ENCODE measurements at places on chromosomes 11 and 22.
A peak's percentile ranks its signal among the peaks of the same experiment; 100 is the strongest.

GRCh38 chr11:7563281-7563680 lies 49.5 kb downstream of the PPFIBP2 start:
- no peak for DNase-seq

DNA sequence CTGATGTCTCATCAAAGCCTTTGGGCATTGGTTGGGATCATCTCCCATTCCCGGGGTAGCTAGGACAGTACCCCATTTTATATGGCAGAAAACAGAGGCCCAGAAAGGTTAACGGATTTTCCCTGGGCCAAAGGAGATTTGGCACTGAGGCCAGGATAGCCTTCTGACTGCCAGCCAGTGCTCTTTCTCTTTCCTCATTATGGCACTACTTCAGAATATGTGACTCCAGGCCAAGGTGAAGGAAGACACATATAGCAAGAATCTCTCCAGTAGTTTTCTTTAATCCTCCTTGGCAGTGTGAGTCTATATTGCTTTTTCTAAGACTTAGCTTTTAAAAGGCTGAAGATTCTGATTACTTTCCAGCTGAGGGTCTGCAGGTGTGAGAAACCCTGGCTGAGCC lies 94.8 kb upstream of the AMOTL1 start:
- DNase-seq: no peak

DNA sequence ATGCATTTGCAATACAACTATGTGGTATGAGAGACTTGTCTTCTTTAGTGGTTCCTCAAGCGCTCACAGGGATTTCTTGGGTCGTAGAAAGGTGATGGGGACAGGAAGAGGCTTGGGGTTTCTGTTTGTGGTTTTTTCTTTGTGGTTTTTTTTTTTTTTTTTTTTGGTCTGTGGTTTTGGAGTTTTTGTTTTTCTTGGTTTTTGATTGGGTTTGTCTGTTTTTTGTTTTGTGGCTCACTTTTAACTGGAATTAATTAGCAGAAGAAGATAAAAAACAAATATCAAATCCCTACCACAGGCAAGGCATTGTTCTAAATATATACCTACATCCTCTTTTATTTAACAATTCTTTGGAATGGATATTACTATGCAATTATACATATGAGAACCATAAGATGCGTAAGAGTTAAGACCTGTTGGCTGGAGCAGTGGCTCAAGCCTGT lies 5.5 kb downstream of the TTC28 start:
- DNase-seq: no peak

- DNase-seq: no peak
Measured at GRCh38 chr22:45009606-45010531, at the start of gene PHF21B. PHF21B (minus strand) TSS chr22:45010005; CDS start chr22:45009549, 456 bp downstream.

- no peak for DNase-seq
Measured at GRCh38 chr22:48065892-48066291, 1303.4 kb downstream of the TBC1D22A start.

DNA sequence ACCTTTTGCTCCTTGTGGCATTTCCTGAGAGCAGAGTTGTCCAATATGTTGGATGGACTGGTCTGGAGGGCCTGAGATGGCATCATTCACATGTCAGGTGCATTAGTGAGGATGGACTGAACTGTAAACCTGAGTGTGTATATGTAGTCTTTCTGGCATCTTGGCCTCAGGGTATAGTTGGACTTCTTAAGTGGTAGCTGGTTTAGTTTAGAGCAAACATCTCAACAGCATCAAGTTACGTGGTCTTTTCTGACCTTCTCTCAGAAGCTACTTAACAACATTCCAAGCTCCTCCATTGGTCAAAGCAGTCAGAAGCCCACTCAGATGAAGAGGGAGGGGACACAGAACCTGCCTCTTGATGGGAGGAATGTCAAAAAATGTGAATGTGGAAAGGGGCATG lies 829.9 kb downstream of the METTL15 start:
- no peak for DNase-seq

DNA sequence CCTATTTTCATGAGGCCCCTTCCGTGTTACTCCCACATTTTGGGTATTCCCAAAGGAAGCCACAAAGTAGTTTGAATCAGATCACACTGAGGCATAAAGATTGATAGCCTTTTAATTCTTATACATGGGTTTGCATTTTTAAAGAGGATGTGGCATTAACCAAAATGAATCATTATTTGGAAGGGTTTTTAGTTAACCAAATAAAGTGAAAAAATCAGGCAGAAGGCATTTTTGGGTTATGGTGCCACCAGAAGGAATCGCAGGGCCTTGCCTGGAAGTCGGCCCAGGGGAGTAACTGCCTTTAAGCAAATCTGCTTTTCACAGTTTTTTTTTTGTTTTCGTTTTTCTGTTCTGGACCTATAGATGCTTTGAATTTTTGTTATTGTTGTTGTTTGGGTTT lies 55.4 kb downstream of the HSD17B12 start:
- no peak for DNase-seq

DNA sequence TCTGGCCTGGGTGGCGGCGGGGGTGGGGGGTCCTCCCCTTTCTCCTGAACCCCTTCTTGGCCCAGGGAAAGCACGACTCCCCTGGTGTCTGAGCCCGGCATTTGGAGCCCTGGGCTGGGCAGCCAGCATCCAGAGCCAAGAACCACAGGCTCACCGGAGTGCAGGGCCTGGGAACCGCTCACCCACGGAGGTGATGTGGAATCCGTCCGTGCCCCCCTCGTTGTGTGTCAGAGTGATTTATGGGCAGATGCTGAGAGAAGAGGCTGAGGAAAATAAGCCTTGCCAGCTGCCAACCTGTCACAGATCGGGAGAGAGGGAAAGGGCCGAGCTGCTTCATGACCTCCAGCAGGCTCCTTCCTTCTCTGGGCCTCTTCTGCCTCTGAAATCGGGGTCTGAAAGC lies 33.7 kb downstream of the WNT11 start:
- DNase-seq: no peak

- DNase-seq: no peak
Measured at GRCh38 chr11:71519546-71519945, 7.5 kb upstream of the KRTAP5-7 start.

DNA sequence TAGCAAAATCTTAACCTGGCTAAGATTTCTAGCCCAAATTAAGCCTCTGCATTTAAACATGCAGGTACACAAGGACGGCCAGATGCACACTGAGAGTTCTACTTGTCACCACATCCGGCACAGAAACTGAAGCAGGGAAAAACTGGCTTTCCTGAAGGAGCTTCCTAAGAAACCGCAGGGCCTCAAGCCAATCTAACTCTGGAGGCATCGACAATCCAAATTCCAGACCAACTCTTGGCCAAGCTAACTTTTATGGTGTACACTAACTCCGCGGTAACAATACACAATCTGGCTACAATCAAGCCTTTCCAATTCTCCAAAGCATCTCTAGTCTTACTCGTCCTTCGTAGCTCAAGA lies 1.2 kb downstream of the MSANTD2 start:
- peak; percentile 60 for DNase-seq

GRCh38 chr11:16289541-16289940 lies 66.8 kb downstream of the SOX6 start:
- DNase-seq: no peak

DNA sequence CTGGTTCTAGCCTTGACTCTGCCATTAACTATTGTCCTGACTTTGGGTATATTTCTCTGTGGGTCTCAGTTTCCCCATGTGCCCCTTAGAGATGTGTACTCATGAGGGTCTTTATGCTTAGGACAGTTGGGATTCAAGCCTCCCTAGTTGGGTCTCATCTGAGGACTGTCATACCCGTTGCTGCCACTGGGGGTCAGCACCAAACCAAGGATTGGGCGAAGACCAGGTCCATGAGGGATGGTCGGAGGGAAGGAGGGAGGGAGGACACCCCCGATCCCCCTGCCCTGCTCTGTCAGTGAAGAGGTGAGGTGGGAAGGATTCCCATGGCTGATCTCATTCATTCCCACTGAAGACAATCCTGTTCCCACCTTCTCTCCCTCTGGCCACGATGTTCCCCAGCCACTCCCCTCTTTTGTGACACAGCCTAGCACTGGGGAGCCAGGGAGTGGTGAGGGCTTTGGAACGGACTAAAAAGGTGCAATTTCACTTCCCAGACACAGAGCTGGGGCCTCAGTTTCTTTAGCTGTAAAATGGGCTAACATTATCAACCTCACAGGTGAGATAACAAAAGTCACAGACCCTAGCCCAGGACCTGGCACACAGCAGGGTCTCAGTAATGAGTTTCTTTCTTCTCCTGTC lies 12.4 kb upstream of the KLHL35 start:
- DNase-seq: no peak

DNA sequence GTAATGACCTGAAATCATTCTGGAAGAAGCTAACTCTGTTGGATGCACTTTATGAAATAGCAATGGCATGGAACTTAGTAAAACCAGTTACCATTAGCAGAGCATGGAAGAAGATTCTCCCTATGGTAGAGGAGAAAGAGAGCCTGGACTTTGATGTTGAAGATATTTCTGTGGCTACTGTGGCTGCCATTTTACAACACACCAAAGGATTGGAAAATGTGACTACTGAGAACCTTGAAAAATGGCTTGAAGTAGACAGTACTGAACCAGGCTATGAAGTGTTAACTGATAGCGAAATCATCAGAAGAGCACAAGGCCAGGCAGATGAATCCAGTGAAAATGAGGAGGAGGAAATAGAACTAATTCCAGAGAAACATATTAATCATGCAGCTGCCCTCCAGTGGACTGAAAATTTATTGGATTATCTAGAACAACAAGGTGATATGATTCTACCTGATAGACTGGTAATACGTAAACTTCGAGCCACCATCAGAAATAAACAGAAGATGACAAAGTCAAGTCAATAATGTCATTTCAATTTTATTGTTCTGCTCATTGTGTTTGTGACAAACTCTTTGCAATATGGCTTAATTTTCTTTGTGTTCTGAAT lies 2.0 kb downstream of the JRKL start:
- DNase-seq: no peak

- no peak for DNase-seq
Measured at GRCh38 chr22:39396797-39397195, 2.8 kb upstream of the TAB1 start.

- DNase-seq: no peak
Measured at GRCh38 chr11:11703885-11704284, 82.1 kb upstream of the GALNT18 start.

DNA sequence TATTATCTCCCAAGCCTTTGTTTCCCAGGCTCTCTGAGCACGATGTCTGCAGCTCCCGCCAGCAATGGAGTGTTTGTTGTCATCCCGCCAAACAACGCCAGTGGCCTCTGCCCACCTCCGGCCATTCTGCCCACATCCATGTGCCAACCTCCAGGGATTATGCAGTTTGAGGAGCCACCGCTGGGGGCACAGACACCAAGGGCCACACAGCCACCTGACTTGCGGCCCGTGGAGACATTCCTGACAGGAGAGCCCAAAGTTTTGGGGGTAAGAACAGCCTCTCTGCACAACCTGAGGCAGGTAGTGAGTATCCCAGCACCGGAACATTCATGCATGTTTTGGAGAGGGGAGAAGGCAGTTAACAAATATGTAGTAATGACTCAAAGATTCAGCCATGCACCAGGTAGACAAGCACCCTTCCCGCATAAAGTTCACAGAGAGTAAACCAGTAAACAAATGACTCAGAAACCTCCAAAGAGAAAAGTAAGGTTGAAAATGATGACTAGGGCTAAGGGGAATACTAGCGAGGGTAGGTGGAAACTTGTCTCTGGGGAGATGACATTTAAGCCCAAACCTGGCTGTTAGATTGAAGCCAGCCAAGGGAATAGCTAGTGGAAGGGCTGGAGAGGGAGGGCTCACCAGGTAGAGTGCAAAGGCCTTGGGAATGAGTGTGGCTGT lies 7.2 kb downstream of the MS4A15 start:
- no peak for DNase-seq

- no peak for DNase-seq
Measured at GRCh38 chr11:86358720-86359119, 16.0 kb upstream of the CCDC81 start.

GRCh38 chr11:12564012-12564411 lies 110.2 kb upstream of the TEAD1 start:
- DNase-seq: no peak

- DNase-seq: no peak
Measured at GRCh38 chr11:117179048-117179999, 781 bp downstream of the SIDT2 start.

DNA sequence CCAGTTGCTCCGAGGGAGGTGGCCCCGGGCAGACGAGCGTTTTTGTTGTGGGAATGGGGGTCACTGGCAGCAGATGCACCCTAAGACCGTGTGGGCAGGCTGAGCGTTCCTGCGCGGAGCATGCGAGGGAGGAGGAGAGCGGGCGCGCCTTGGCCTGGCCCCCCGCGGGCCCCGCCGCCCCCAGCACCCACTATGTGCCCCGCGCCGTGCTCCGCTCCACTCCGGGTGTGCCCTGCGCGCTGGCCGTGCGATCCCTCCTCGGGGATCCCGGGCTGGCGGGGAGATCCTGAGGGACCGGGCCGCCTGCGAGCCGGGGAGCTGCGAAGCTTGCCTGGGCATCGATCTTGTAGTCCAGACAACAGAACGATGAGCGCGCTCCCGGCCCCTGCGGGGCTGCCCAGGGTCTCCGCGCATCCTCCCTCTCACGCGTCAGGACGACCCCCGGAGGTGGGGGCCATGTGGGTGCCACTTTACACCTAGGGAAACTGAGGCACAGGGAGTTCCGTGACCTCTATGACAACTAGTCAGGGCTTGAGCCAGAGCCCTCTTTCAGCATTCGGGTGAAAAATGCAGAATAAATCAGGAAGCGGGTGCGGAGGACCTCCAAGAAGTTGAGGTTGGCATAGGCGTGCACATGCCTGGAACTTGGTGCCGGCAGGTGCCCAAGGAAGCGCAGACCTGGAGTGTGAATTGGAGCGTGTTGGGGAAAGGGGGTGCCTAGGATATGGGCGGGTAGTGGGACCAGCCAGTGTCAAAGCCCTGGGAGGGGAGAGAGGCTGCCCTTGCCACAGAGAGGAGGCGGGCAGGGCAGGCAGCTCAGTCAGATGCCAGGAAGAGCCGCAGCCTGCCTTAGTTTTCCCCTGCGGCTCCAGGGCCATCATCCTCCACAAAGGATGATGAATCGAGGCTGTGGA lies 1.3 kb upstream of the KMT5B start:
- no peak for DNase-seq

GRCh38 chr11:60336767-60337391 lies 9.8 kb downstream of the MS4A6E start:
- no peak for DNase-seq

- no peak for DNase-seq
Measured at GRCh38 chr11:126331286-126331685, 24.2 kb upstream of the ST3GAL4 start.

DNA sequence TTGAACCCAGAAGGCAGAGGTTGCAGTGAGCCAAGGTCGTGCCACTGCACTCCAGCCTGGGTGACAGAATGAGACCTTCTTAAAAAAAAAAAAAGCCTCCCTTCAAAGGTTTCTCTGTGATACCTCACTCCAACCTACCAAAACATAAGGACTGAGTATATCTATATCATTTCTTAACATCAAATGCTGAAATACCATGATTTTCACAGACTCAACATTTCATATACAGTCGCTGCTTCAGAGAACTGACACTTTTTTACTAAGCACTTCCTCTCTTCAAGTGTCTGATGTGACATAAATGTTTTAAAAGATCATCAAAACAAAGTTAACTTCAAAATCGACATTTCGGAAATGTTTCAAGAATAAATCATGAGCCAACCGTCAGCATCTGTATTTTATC lies 12.0 kb downstream of the PRR14L start:
- no peak for DNase-seq
